ENCODE measurements at places on chromosomes 4 and X.

DNA sequence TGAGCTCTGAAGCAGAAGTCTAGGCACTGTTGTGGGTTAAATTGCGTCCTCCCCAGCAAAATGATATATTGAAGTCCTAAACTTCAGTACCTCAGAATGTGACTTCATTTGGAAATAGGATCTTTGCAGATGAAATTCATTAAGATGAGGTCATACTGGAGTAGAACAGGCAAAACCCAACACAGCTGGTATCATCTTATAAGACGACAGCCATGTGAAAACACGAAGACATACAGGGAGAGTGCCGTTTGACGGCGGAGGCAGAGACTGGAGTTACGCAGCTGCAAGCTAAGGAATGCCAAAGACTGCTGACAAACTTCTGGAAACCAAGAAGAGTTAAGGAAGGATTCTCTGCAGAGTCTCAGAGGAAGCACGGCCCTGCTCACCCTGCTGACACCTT, 241.5 kb downstream of the MAML3 start:
- no peak for DNase-seq

- no peak for DNase-seq
Observed at GRCh38 chrX:40414335-40414734, 166.4 kb upstream of the ATP6AP2 start.

DNA sequence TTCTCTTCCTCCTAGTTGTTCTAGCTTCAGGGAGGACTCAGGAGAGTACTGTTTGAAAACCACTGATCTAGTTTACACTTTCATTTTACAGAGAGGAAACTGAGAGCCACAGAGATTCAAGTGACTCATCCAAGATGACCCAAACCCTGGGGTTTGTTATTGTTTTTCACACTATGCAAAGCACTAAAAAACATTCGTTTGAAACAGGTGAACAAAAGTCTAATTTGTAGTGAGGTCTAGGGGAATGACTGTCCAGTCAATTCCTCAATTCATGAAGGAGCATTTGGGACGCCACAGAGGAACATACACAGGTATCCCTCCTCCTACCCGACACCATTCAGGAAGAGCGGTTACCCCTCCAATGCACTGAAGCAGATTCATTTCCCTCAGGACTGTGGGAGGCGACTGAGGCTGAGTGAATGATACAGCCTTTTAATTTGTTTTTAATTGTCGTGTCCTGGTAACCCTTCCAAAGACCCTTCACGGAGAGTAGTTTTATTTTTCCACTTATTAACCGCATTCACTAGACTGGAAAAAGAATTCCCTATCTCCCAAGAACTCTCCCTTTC, 30.3 kb downstream of the TLR10 start:
- no peak for DNase-seq

DNA sequence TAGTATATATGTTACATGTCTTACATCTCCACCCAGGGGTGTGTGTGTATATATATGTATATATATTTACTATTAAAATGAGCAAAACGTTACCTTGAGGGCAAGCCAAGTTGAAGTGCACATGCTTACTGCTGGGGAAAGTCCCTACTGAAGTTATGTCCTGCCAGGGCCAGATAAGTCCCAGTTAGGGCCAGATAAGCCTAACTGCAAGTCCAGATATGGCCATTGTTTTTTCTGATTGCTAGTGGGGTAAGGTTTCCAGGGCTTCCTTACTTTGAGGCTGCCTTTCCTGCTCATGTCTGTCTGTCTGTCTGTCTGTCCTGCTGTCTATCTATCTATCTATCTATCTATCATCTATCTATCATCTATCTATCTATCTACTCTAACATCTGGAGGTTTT, 19.3 kb upstream of the ZNF81 start:
- no peak for DNase-seq

DNA sequence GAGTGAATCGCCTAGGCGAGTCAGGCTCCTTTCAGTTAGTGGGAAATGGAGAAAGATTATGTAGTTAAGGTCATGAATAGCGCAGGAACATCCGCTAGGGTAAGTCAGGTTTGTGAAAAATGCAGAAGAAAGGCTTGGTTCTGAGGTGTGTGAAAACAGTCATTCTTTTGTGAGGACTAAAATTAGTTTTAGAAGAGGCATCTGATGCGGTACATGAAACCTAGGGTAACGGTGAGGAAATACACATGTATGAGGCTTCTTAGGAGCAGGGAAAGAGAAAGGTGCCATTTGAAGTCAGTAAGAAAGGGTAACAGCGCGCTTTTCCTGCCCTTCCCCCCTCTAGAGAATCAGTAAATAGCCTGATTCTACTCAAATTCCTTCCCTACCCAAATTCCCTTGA, 570 bp upstream of the RNF128 start:
- no peak for DNase-seq

- DNase-seq = no peak
Observed at GRCh38 chrX:39728852-39729598, 368.7 kb downstream of the BCOR start.

- DNase-seq = no peak
Observed at GRCh38 chr4:70768301-70768948, 46.7 kb downstream of the RUFY3 start.

DNA sequence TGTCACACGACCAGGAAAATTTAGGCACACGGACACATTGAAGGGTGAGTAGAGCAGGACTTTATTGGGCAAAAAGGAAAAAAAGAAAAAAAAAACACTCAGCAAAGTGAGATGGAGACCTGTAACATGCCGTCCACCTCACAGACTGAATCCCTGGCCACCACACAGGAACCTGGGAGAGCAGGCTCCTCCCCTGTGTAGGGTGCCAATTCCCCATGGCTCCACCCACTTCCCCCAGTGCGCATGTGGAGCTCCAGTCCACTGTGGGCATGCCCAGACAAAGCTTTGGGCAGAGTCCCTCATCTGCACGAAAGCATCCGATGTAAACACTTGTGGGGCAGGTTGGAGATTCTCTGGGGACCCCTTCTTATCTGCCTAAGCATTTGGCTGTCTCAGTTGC, 23.6 kb upstream of the CBR4 start:
- no peak for DNase-seq

- no peak for DNase-seq
Observed at GRCh38 chr4:6876440-6876839, 33.2 kb upstream of the TBC1D14 start.

DNA sequence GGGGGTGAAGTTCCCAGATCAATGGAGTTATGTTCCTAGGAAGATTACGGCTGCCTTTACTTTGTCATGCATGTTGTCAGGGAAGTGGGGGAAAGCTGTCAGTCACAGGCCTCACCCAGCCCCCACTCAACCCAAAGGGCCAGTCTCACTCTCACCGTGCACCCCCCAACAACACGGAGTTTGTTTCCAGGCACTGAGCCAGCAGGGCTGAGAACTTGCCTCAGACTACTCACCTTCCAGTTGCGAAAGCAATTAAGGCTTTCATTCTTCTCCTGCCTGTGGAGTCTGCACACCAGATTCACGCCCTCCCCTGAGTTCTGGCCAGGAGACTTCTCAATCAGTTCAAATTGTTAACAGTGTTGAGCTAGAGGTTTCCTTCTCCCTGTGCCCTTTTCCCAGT, 114.3 kb downstream of the SH3BGRL start:
- DNase-seq = no peak

DNA sequence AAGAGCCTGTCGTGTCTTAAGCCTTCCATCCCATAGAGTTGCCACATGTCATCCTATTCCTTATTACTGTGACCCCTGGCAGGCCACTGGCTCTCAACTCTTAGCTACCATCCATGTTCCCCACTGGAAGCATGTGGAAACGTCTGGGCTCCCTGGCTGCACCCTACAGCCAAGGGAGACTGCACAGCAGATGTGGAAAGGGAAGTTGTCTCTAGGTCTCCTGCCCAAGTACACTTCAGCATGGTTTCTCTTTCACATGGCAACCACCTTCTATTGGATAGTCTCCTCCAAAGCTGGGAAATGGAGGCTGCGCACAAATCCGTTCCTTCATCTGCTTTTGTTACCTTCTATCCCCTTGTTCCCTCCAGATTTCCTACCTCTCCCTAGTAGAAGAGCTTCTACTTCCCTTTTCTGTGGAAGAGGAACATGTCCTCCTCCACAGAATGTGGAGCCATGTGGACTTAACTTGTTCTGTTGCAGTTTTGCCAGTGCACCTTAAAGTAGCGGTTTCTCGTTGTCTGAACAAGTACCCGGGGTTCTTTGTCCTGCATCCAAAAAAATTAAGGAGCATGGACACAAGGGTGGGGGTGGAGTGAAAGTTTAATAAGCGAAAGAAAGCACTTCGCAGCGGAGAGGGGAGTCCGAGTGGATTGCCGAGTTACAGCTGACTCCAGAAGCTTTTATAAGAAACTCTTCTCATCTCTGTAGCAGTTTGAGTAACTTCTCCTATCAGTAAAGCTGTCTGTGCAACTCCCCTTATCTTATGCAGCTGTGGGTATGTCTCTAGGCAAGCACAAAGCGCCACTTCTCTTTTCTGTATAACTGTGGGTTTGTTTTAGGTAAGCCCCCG, 52.5 kb downstream of the HMGB2 start:
- no peak for DNase-seq

DNA sequence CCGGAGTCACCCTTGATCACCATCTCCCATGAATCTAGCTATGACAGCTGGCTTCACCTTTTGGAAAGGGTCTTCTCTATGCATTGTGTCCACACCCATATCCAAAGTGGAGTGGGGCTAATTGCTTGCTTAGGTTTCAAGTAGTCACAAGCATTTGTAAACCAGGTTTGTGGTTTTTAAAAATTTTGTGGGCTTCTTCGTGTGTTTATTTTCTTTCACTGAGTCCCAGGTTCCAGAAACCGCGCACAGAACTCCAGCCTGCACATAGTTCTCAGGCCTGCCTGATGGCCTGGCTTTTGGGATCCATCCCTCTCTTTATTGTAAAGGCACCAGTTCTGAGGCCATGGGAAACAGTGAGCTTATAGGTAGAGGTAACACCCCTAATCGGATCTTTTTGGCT, 70.2 kb upstream of the TLR3 start:
- no peak for DNase-seq

DNA sequence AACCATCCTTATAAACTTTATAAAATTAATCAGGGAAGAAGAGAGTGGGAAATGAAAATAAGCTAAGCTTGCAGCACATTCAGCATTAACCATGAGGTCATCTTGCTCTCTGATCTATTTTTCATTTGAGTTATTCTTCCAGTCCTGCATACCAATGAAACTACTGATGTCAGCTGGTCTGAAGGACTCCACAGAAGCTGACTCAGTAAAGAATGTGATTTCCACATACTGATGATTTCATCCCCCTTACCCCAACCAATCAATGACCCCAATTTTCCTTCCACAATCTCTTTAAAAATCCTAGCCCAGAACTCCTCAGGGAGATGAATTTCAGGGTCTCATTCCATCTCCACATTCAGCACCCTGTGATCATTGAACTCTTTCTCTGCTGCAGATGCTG, 18.8 kb upstream of the DSPP start:
- no peak for DNase-seq

GRCh38 chr4:99061048-99061700, 27.4 kb downstream of the ADH5 start:
- no peak for DNase-seq

DNA sequence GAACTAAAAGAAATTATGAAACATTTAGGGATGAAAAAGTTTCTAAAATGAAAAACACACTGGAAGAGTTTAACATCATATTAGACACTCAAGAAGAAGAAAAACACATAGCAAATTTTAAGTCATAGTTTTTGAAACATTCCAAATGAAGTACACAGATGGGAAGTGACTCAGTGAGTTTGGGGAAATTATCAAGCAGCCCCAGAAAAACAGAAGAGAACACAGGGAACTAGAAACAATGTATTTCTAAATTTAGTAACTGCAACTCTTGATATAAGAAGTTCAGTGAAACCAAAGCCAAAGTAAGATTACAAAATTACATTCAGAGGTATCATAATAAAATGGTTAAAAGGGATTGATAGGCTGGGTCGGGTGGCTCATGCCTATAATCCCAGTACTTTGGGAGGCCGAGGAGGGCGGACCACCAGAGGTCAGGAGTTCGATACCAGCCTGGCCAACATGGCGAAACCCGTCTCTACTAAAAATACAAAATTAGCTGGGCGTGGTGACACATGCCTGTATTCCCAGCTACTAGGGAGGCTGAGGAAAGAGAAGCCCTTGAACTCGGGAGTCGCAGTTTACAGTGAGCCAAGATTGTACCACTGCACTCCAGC, 461.2 kb downstream of the KCTD8 start:
- DNase-seq = no peak

DNA sequence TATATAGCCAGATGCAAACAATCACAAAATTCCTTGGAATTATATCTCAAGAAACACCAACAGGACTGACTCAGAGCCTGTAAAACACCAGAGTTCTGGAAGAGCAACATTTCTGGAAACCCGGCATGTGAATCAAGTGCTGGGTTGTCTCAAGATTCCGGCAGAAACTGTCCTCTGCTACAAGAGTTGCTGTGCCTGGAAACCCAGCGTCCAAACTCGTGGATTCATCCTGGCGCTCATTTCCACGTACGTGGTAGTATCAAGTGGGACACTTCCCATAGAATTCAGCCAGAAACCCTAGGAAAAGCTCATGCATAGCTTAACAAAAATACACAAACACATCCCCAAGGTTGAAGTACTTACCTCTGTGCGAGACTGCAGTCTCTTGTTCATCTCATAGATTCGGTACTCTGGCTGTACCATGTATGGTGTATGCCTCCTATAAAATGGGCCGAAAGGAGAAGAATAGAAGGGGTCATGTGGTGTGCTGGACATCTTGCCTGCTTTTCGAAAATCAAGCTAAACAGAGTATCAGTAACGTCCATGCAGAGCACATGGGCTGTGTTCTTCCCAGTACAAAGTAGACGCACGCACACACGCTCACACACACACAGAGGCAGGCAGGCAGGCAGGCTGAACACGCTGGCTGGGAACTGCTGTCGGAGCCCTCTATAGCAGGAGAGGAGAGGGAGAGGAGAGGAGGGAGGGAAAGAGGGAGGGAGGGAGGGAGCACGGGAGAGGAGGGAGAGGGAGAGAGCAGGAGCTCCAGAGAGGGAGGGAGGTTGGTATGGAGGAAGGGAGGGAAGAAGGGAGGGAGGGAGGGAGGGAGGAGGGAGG, at the start of gene LDB2:
Gene LDB2 (minus strand): TSS at position 655 of the 837 bp plus-strand sequence.
- no peak for DNase-seq

DNA sequence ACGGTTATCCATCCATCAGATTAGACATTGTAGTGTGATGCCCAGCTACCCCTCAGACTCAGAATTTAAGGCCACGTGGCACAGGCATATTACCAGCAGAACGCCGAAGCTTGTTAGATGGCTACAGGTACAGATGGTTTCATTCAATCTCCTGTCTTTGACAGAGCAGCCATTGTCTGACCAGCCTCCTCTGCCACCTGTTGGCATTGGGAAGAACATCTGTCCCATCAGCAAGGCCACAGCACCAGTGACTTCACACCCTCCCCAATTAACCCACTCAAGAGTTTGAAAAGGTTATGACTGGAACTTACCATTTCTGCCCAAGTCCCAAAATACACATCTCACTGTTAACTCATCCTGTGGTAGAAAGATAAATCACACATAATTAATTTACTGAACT, 22.0 kb upstream of the PHKA2 start:
- DNase-seq = no peak

DNA sequence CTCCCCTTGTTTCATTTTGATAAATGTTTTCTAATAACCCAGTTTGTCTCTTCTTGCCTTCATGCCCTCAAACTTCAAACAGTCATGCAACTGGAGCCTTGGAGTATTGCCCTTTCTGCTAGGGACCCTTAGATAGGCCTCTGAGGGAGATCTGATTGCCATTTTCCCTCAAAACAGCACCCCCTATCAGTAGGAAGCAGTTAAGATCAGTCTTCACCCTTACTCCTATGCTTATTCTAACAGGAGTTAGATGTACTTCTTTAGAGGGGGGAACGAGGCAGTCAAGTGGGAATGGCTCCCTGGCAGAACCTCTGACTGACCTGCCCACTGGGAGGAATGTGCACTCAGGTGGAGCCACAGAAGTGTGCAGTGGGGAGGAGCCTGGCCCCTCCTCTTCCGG, 74.1 kb downstream of the FAM47A start:
- DNase-seq = no peak

Data from activated naive CD8-positive, alpha-beta T cell treated with anti-CD3 and anti-CD28 coated beads, Interleukin-2, amount 50 U/mL, for 16 hours (primary cell).